ENCODE measurements at places on chromosomes 4 and X.

GRCh38 chr4:145819101-145819852 is 119.3 kb downstream of the ZNF827 start:
- DNase-seq = no peak

DNA sequence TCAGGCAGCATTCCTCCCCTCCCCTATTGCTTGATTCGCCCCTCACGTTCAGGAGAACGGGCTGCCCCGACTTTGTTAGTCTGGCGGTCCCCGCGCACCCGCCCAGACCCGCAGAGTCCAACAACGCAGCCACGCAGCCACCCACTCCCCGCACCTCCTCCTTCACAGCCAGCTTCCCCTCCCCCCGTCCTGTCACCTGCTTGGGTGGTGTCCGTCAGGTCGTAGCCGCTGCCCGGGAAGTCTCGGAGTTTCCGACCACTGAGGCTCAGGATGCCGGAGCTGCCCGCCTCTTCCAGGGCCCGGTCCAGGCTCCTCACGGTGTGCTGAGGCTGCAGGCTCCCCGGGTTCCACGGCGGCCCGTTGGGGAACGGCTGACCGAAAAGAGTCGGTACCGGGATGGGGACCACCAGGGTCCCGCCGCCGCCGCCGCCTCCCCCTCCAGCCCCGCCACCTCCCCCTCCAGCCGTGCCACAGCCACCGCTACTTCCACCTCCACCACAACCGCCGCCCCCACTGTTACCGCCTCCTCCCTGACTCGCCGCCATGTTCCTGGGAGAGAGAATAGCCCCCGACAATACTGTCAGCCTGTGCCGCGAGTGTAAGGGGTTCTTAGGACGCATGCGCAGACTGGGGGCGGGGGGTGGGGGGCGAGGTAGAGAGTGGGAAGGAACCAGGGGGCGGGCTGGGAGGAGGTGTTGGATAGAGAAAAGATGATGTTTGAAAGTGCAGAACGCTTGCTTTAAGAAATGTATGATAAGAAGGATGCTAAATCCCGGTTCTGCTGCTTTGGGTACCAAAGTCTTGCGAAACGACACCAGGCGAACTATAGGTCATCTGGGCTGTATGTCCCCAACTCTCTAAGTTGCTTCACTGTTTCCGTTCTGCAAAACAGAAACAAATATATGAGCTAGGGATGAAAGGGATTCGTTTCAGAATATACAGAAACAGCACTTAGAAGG is at the start of gene LRCH2:
Gene LRCH2 (minus strand): TSS at position 600 of the 959 bp plus-strand sequence. CDS start 55 bp downstream, at position 545.
- DNase-seq = peak; percentile 39

- DNase-seq = peak; percentile 64
Measured at GRCh38 chrX:123422875-123423274, 238.8 kb downstream of the GRIA3 start.

DNA sequence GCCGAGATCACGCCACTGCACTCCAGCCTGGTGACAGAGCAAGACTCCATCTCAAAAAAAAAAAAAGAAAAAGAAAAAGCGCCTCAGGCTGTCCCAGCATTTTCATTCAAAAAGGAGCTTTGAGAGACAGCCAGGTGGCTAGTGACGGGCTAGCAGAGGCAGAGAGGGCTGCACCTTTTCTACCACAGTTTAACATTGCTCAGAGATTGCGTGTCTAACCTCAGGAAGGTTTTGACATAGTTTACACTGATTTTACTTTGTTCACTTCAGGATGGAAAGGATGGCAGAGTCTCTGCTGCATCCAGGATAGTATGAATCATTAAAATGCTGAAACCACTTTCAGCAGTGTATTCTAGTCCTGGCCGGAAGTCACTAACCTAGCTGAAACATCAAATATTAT is 28.1 kb downstream of the ZFP42 start:
- no peak for DNase-seq

GRCh38 chr4:5203993-5204310 is 152.7 kb downstream of the STK32B start:
- no peak for DNase-seq

GRCh38 chr4:73019462-73020047 is 50.0 kb downstream of the COX18 start:
- peak; percentile 67 for DNase-seq

DNA sequence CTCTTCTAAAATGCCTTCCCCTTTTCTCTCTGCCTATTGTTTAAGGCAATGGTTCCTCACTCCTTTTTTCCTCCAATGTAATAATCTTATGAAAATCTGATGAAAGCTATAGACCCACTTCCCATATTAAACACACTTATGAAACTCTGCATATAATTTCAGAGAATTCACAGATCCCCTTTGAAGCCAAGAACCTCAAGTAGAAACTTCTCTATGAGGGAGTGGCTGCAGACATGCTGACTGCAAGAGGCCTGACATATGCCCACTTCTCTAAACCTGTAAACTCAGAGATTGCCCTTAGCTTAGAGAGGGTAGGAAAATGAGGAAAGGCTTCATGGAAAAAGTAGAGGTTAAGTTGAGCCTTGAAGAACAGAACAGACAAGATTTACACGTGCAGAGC is 37.6 kb downstream of the TAB3 start:
- no peak for DNase-seq

DNA sequence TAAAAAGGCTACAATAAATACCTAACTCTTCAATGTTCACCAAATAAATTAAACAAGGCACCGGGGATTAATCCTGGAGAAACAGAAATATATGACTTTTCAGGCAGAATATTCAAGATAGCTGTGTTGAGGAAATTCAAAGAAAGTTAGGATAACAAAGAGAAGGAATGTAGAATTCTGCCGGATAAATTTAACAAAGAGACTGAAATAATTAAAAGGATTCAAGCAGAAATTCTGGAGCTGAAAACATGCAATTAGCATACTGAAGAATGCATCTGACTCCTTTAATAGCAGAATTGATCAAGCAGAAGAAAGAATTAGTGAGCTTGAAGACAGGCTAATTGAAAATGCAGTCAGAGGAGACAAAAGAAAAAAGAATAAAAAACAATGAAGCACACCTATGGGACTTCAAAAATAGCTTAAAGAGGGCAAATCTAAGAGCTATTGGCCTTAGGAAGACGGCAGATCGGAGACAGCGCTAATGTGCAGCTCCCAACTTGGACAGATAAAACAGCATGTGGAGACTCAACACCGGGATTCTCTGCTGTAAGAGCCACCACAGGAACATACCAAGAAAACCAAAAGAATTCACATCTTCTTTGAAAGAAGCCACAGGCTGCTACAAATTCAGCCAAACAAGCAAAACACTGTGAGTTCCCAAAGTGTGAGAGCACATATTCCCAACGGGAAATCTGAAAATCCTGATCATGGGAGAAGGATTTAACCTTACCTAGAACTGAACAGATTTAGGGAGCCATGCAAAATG is 1290.9 kb downstream of the PCDH18 start:
- DNase-seq = no peak

DNA sequence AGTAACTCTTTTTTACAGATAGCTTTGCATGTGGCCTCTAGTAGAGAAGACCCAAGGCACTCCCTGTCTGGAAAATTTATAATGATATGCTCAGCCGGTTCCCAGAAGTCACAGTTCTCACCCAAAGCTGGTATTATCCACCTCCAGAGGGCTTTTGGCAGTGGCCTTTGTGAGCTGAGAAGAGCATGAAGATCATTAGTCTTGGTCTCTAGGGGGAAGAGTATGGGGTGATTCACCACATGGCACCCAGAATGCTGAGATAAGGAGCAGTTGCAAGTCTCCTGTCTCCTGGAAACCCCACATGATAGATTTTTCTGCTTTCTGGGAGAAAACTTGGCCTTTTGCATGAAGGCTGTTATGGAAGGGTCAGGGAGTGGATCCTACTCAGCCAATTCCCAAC is 75.4 kb upstream of the PRPS1 start:
- DNase-seq = no peak

- no peak for DNase-seq
Measured at GRCh38 chr4:149986917-149987316, 91.3 kb upstream of the DCLK2 start.

GRCh38 chr4:185566425-185566824 is 31.1 kb upstream of the PDLIM3 start:
- no peak for DNase-seq

GRCh38 chr4:94595880-94596483 is 144.2 kb downstream of the PDLIM5 start:
- DNase-seq = peak; percentile 62

GRCh38 chrX:112672788-112673560 is 6.8 kb downstream of the LHFPL1 start:
- no peak for DNase-seq

GRCh38 chr4:121656269-121656641 is 40.5 kb downstream of the ANXA5 start:
- DNase-seq = peak; percentile 76

- no peak for DNase-seq
Measured at GRCh38 chrX:154779261-154779660, 16.6 kb downstream of the DKC1 start.

GRCh38 chr4:117385526-117385925 is 300.1 kb upstream of the TRAM1L1 start:
- no peak for DNase-seq

GRCh38 chrX:152451731-152451980 is 541 bp upstream of the GABRA3 start:
- no peak for DNase-seq

- DNase-seq = no peak
Measured at GRCh38 chrX:32141841-32142240, 1069.5 kb downstream of the DMD start.

DNA sequence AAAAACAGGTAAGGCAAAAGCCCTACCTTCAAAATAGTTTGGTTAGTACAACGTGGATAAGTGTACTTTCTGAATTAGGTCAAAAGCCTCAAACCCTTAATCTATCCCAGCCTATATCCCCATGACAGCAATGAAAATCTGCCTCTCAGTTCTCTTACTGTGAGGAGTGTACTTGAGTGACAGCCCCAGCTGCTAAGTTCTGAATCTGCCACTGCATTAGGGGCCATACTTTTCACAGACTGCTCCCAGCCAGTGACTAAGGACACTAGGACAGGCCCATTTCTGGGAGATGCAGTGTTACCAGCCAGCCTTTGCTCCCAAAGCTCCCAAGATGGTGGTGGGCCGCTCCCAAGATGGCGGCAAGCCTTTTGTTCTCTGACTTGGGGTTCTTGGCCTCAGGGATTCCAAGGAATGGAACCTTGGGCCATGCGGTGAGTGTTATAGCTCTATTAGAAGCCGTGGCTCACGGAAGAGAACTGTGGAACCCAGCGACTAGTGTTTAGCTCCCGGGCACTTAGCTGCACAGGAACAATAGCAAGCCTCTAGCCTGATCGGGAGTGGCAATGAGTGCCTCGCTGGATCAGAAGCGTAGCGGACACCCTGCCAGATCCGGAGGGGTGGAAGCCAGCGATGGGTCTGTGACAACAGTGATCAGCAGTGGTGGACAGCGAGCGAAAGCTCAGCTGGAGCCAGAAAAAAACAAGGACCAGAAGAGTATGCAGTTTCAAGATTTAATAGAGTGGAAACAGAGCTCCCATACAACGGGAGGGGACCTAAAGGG is 175.6 kb upstream of the NRK start:
- DNase-seq = no peak

- no peak for DNase-seq
Measured at GRCh38 chr4:99144070-99144469, at the start of gene ADH4. Gene ADH4, minus strand, starts transcription at chr4:99144297. Its CDS starts 75 bp downstream, at chr4:99144222.

DNA sequence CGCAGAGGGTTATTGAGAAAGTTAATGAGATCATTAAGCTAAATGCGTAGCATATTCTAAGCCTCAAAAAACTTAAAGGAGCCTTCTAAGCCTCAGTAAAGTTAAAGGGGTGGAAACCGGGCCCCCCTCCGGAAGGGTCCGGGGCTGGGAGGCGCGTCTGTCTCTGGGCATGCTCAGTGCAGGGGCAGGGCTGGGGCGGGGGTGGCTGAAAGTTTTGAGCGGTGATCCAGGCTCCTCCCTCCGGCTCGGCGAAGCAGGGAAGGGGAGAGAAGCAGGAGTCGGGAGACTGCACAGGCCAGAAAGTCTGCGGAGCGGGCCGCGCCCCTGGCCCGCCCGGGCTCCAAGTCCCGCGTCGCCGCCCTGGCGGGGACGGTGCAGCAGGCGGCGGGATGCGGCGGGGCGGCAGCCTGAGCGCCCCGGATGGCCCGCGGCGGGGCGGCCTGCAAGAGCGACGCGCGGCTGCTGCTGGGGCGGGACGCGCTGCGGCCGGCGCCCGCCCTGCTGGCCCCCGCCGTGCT is at the start of gene EVC:
Gene EVC (plus strand): TSS at position 241 of the 518 bp plus-strand sequence. CDS start 180 bp downstream, at position 421.
- DNase-seq = peak; percentile 84

DNA sequence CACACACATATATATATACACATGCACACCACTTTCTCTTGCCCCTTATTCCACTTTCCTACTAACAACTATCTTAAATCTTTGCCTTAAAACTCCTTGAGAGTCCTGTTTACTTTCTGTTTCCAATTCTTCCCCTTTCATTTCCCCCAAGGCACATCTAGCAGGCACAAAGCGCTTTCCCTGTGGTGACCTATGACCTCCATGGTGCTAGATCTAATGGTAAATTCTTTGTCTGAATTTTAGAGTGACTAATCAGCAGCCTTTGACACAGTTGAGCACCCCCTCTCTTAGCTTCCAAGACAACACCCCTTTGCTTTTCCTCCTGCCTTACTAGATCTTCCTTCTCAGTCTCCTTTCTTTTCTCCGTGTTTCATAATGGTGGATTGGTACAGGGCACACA is 236.4 kb upstream of the TTC29 start:
- DNase-seq = no peak

- DNase-seq = peak; percentile 27
Measured at GRCh38 chr4:13208558-13209193, 275.5 kb downstream of the RAB28 start.

DNA sequence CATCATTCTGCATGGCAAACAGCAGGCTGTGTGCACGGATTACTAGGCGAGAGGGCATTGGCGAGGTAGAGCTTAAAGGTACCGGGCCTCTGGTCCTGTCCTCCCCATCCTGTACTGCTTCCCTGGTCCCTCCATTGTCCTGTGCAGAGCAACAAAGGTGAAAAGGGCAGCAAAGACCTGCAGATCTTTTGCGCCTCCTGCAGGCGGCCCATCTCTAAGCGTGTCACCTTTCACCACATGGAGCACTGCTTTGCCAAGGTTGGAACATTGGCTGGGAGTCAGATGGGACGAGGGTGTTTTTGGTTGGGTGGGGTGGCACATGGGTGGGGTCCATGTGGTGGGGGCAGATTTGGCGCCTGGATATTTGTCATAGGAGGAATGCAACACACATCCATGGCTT is 64.7 kb upstream of the UXT start:
- peak; percentile 10 for DNase-seq

DNA sequence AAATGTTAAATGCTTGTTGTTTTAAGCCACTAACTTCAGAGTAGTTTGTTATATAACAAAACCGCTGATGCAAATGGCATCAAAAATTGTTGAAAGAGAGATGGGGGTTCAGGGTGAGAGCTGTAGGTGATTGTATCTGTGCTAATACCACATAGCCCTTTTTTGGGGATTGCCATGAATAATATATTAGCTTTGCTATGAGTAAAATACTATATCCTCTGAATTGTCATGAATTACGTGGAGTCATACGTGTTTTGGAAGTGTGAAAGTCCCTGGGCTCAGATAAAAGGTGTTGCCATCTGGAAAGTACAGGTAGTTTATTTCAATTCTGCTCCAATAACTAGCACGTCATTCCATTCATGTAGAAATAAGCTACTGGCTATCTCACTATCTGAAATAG is 30.6 kb downstream of the DYNLT3 start:
- DNase-seq = no peak

Data from DMS53 (cell line).